ENCODE measurements at places on chromosomes 12 and 14.

DNA sequence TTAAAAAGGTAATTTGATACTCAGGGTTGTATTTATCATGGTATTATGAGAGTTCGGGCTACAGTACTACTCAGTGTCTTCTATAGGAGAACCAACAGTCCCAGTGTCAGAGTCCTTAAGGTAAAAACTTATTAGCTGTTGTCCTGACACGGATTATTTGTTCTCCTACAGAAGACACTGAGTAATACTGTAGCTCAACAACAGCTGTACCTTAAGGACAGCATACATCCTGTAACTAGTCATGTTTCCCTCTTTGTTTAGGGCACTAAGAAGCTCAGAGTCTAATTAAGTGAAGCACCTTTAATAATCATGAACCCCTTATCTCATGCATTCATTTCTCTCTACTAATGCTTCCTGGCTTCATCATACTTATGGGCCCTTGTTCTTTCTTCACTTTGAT, 33.9 kb downstream of the ARF6 start:
- no peak for DNase-seq

- no peak for DNase-seq
Observed at GRCh38 chr12:89490922-89491321, 33.7 kb downstream of the GALNT4 start.

DNA sequence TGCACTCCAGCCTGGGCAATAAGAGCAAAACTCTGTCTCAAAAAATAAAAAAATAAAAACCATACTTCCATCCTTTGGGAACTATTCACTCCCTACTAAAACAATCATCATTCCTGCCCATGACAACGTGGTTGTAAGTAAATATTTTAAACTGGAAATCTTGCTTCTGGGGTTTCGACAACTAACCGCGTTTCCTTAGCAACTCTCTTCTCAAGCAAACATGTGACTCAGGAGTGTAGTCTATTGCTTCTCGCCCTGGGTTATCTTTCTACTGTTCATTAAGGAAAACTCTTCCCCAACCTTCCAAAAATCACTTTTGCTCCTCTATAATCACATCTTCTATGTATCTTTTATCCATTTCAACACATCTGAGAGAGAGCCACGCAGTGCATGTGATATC, 21.8 kb downstream of the APPL2 start:
- DNase-seq: peak; percentile 76

DNA sequence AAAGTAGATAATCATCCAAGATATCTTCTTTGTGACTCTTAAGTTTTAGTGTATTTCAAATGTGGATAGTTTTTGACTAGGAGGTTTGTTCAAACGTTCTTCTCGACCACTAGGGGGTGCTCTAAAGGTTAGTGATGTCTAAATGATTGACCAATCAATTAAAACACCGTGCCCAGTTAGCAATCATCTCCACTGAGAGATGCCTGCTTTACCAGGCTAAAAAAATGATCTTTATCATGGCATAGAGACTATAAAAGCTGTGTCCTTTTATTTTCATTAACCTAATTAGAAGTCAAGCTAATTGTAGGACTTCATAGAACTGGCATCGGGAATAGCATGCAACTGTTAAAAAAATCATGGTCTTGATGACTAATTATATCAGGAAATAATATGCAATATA, 153.9 kb downstream of the PRKCH start:
- peak; percentile 71 for DNase-seq

GRCh38 chr14:54562334-54562733, 4.6 kb upstream of the SAMD4A start:
- DNase-seq: peak; percentile 90

DNA sequence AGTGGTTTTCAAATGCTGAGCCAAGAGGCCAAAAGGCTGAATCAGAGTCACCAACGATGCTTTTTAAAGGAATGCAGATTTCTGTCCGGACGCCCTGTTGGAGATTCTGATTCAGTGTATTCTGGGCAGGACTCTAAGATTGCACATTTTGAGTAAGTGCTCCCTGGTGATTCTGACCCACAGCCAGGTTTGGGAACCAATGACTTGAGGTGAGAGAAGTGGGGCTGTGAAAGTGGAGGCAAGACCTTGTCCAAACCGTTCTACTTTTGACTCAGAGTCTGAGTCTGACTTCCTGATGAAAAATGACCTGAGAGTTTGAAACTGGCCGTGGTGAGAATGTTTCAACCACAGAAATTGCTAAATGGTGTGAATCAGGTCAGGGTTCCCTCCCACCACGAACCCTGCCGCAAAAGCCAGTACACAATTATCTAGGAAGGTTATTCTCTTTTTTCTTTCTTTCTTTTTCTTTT, 90.2 kb downstream of the NTN4 start:
- DNase-seq: peak; percentile 87

DNA sequence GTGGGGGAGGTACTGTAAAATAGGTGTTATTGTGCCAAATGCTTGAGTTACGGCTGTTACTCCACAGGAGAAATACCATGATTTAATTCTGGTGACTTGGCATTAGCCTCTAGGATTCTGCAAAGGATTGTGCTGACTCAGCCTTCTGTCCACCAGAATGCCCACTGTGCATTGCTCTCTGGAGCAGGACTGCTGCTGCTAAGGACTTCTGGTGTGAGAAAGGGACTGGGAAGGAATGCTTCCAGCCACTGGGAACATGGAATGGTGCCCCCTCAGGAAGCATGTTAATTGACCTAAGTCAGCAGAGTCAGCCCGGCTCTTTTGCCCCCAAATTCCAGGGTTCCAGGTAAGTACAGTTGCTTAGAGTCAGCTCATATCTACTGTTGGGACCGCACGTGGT, 32.9 kb downstream of the ZFHX2 start:
- no peak for DNase-seq

- DNase-seq: no peak
Observed at GRCh38 chr12:52074971-52075724, 4.4 kb upstream of the SMIM41 start.

DNA sequence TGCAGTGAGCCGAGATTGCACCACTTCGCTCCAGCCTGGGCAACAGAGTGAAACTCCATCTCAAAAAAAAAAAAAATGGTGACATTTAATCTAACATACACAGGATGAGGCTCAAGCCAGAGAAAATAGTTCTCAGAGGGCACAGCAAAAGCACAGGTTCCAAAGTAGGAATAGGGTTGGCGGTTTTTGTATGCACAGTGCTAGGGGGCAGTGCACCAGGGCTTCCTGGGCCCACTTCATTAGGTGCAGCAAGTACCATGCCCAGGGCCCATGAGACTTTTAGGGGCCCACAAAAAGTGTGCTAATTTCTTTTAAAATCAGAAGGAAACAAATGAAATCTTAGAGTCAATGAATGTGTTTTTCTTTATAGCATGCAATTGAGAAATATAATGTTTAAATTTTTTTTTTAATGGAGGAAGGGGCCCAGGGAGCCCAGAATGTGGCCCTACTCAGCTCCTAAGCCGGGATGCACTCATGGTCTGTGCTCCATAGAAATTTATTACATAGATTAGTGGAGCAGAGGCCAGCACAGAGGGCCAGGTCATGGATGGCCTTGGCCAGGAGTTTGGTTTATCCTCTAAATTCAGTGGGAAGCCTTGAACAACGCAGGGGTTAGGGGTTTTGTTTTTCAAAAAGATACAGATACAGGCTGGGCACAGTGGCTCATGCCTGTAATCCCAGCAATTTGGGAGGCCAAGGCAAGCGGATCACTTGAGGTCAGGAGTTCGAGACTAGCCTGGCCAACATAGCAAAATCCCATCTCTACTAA, 2.3 kb downstream of the AK7 start:
- no peak for DNase-seq

GRCh38 chr12:19451196-19451595, 11.9 kb downstream of the AEBP2 start:
- no peak for DNase-seq

GRCh38 chr12:5376591-5377207, 55.2 kb upstream of the NTF3 start:
- no peak for DNase-seq

- peak; percentile 22 for DNase-seq
Observed at GRCh38 chr12:122527478-122527944, 462 bp downstream of the KNTC1 start.

GRCh38 chr12:111825509-111825908, 16.5 kb upstream of the MAPKAPK5 start:
- no peak for DNase-seq

DNA sequence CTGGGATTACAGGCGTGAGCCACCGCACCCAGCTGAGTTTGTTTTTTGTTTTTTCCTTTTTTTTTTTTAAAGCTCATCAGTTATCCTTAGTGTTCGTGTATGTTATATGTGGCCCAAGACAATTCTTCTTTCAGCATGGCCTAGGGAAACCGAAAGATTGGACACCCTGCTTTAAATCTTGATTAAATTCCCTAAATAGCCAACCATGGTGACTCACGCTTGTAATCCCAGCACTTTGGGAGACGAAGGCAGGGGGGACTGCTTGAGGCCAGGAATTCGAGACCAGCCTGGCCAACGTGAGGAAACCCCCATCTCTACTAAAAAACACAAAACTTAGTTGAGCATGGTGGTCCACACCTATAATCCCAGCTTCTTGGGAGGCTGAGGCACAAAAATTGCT, 131.1 kb downstream of the MED13L start:
- no peak for DNase-seq

DNA sequence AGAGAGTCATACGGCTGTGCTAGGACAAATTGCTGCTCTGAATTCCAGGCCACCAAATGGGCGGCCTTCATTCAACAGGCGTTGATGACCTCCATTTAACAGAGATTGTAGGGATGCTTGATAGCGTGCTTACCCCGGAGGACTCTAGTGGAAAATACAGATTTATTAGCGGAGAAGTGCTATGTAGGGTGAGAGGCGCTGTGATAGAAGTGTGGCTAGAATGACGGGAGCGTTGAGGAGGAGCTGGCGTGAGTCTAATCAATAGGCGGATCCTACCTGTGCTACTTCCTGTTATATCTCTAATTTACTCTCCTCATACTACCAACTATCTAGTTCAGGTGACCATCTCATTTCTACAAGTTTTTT, 668 bp downstream of the MRPS35 start:
- peak; percentile 9 for DNase-seq

- no peak for DNase-seq
Observed at GRCh38 chr12:119156401-119157044, 22.2 kb upstream of the HSPB8 start.
